ENCODE measurements at places on chromosomes 1 and 21.

DNA sequence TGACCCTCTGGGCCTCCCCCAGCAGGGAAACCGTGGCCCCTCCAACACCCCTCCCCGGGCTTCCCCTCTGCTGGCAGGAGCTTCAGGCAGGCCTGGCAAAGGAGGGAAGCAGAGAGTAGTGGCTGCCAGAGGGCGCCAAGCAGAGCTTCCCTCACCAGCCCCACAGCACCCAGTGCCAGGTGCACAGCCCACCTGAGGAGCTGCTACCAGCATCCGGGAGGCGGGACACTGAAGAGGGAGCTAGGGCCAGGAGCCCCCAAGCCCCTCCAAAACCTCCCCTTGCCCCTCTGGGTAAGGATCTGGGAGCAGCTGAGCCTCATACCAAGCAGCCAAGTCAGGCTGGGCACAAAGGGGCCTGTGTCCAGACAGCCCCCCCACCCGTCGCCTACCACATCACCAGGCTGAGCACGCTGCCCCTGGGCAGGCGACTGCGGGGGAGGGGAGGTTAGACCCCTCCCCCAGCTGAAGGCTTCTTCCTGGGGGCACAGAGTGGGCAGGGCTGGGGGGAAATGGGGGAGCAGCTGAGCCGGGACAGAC, 19.6 kb downstream of the CCDC24 start:
- no peak for DNase-seq

- DNase-seq = no peak
Observed at GRCh38 chr1:229842302-229843255, 216.5 kb downstream of the URB2 start.

DNA sequence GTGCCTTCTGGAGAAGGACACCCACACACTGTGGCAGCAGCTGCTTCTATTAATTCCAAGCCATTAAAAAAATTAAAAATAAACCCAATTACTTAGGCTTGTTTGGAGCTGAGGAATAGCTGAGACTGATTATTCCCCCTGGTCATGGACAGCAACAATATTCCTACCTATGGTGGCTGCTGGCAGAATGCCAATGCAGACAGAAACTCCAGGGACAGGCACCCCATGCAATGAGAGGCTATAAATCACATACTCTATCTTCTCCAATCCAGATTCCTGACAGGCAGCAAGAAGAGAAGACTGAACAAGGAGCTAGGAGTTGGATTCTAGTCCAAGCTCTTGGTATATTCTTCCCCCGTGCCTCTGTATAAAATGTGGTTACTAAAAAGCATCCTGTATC, 275.4 kb upstream of the BEND5 start:
- DNase-seq = no peak

DNA sequence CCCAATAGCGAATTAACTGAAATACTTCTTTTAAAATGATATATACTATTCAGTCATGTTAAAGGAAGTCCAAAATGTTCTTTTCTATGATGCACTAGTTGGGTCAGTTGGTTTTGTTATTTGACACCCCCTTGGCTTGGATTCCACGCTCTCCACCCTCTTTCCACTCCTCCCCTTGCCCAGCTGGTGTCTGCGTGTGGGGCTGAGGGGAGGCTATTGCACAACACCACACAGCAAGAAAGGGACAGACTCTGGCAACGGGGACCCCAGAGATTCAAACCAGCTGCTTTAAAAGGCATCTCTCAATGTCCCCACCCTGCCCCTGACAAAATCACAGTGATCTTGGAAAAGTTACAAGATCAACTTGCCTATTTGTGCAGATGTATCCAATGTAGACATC, 394.3 kb downstream of the TGFB2 start:
- DNase-seq = no peak

GRCh38 chr1:113872219-113872935, 865 bp upstream of the PTPN22 start:
- no peak for DNase-seq

DNA sequence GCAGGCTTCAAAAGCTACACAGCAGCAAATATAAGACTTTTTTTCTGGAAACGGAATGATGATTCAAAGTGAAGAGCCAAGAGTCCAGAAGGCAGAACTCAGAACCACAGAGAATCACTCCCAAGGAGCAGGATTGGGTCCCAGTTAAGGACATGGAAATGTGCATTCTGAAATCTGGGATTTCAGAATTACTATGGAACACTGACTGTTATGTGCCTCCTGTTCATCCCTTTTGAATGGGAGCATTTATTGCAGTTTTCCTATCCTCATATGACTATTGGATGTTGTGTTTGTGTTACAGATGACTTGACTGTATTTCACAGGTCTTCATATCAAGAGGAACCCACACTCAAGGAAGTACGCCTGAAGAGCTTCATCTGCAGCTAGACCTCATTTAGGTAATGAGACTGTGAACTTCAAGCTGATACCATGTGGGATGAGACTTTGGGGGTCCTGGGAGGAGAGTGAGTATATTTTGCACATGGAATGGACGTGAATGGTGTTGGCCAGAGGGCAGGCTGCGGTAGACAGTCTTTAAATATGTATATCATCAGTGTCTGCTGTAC, 17.1 kb upstream of the CAP1 start:
- no peak for DNase-seq

- peak; percentile 65 for DNase-seq
Observed at GRCh38 chr1:18452550-18452949, 28.2 kb upstream of the KLHDC7A start.

DNA sequence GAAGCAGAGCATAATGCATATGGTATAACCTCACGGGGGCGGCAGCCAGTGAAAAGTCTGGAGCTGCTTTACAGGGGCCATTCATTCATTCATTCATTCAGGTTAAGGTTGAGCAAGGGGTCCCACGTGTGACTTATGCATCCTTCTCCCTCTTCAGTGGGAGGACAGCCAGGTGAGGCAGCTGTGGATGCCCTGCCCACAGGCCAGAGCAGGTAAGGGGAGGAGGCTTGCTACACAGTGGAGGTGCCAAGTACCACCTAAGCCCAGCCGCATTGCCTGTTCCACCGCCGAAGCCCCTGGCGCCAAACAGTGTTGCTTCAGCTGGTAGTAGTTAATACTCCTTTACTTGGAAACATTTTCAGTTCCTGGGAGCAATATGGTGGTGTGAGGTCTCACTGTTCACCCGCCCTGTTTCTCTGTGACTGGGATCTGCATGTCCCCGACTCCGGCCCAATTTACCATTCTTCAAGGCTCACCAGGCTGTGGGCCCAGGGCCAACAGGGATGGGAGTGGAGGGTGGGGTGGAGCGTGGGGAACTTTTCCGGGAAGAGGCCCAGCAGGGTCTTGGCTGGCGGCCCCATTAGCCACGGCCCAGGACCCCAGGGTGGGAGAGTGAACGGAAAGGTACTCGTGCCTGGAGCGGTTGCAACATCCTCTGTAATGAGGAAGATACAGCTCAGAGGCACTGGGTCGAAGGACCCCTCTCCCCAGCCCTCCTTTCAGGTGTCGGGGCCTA, 722 bp upstream of the PODN start:
- DNase-seq = peak; percentile 51

GRCh38 chr1:9473032-9473807, 66.0 kb upstream of the SLC25A33 start:
- DNase-seq = peak; percentile 87
